ENCODE measurements at places on chromosomes 11 and 22.

GRCh38 chr11:64729851-64730382, 6.9 kb upstream of the NRXN2 start:
- no peak for DNase-seq

GRCh38 chr22:44567846-44568493, 69.9 kb upstream of the RTL6 start:
- DNase-seq = no peak

- DNase-seq = no peak
Observed at GRCh38 chr11:132895340-132895739, 637.0 kb downstream of the OPCML start.

- DNase-seq = no peak
Observed at GRCh38 chr11:85627332-85627997, at the start of gene DLG2. Gene DLG2 (minus strand): TSS chr11:85627344.

GRCh38 chr11:43010042-43010441, 301.8 kb upstream of the API5 start:
- no peak for DNase-seq

- no peak for DNase-seq
Observed at GRCh38 chr11:45305874-45306623, 19.9 kb upstream of the SYT13 start.

DNA sequence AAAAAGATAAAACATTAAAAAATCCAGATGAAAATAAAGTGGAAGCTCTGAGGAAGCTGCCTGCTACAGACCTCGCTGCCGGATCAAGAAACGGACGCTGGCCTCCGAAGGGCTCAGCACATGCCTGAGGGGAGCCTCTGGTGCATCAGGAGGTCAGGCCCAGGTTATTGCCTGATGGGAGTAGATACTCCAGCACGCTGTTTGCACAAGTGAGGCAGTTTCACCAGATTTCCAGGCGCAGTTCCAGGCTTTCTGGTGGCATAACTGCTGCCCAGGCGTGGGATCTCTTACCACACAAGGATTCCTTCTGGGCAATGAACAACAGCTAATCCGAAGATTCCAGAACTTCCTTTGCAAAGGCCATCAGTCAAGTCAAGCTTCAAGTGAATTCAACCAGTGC, 154.2 kb downstream of the MPPED1 start:
- no peak for DNase-seq

DNA sequence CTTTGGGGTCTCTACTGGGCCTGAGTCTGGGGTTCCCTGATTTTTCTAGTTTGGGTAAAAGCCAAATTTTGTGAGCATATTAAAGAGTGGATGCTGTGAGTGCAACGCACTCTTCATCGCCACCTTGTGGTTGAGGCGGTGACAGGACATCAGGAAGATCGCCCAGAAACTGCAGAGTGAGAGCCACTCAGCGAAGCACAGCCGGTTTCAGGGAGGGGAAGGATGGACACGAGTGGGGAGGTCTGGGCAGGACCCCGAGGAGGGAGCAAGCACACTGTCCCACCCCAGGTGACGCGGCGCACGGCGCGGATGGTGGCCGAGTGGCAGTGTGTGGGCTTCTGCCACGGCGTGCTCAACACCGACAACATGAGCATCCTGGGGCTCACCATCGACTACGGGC, 9.1 kb downstream of the SELENOO start:
- DNase-seq = no peak

DNA sequence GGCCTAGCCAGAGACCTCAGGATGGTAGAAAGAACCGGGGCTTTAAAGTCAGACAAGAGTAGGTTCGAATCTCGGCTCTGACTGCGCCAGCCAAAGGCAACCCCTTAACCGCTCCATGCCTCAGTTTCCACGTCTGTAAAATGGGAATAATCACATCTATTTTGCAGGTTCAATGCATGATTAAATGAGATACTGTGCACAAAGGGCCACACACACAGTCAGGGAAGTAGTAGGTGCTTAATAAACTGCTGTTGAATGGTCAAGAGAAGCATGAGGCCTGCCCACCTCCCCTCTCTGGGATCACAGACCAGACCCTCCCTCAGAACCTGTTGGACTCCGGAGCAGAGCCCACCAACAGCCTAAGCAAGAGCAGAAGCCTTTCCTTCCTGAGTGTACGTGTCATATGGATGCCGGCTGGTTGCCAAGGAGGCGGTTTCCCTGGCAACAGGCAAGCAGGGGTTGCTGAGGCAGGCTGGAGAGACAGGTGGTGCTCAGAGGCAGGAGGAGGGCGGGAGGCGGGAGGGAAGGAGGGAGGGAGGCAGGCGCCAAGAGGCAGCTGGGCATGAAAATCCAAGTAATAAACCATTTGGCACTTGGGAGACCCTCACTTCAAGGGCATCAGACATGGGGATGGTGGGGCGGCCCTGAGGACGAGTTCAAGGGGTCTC, 43.9 kb downstream of the NFAM1 start:
- DNase-seq = peak; percentile 74

Data from amygdala (tissue), 56 donors.